ENCODE measurements at places on chromosomes 1 and 21.

DNA sequence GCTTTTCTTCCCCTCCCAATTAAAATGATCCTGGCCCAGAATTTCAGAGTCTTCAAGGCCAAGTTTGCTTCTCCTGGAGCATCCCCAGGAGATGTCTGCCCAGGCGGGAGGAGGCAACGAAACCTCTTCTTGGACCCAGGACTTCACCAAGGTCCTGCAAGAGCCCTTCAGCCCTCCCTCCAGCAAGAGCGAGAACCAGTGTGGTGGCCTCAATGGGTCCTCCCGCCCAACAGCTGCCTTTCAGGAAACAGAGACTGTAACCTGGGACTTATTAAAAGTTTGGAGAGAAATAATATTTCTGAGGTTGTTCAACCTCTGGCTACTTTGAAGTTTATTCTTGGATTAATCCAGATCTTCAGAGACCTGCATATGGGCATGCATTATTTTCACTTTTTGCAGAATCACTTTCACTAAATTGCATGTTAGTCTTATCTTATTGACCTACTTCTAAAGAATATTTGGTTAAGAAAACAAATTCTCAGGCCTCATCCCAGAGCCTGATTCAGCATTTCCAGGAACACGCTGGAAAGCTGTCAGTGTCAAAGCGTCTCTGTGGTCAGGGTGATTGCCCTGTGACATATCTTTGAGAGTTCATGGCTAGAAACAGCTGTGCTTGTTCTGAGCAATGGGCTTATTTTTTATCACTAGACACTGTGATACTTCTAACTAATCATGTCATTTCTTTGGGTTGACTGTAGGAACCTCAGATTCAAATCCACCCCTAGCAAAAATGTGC is 66.0 kb upstream of the CLDN14 start:
- DNase-seq = no peak

GRCh38 chr1:153553830-153554541 is 4.9 kb upstream of the S100A3 start:
- DNase-seq = no peak

DNA sequence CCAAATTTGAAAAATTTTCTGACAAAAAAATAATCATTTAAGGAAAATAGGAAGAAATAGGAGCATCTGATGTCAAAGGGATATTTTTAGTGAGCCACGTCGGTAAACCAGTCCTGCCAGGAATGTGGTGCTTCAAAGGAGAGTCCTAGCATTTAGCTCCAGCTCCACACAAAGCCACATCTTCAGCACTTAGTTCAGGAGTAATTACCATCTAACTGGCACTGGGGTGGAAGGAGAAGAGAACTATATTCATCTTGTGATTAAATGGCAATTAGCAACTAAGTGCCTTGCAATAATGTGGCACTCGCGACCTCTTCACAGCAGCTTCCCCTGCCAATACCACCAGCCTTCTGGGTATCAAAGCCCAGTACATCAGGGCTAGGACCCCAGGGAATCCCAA is 409.1 kb downstream of the SETD4 start:
- DNase-seq = no peak

DNA sequence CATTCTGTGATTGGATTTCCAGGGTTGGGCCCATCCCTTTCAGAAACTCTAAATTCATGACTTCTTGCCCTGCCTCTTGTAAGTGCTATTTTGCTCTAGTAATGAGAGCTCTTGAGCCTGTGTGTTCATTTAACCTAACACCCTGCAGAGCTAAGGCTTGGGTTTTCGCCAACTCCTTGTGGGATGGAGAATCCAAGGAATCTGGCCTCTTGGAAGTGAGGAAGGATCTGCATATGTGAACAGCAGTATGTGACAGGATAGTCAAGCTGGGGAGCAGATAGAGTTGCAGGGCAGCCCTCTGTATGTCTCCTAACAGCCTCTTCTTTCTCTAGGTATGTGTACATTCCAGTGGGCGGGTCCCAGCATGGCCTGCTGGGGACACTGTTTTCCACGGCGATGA is 258.9 kb downstream of the HHAT start:
- DNase-seq = no peak

- no peak for DNase-seq
Measured at GRCh38 chr1:200150721-200151120, 123.2 kb downstream of the NR5A2 start.

DNA sequence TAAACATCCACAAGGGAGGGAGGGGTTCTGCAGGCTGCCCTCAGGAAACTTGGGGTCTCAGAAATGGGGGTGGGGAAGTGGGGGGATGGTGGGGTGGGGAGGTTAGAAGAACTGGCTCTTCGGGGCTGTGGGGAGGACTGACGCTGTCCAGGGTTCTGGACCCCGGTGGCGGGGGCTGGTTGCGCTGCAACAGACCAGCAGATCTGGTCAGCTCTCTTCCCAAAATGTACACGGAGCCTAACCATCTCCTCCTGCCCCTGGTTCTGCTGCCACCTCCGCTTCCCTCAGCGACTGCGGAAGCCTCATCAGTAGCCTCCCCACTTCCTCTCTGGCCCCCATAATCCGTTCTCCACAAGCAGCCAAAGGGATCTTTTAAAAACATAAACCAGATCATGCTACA is 29.3 kb upstream of the C1QA start:
- DNase-seq = no peak

DNA sequence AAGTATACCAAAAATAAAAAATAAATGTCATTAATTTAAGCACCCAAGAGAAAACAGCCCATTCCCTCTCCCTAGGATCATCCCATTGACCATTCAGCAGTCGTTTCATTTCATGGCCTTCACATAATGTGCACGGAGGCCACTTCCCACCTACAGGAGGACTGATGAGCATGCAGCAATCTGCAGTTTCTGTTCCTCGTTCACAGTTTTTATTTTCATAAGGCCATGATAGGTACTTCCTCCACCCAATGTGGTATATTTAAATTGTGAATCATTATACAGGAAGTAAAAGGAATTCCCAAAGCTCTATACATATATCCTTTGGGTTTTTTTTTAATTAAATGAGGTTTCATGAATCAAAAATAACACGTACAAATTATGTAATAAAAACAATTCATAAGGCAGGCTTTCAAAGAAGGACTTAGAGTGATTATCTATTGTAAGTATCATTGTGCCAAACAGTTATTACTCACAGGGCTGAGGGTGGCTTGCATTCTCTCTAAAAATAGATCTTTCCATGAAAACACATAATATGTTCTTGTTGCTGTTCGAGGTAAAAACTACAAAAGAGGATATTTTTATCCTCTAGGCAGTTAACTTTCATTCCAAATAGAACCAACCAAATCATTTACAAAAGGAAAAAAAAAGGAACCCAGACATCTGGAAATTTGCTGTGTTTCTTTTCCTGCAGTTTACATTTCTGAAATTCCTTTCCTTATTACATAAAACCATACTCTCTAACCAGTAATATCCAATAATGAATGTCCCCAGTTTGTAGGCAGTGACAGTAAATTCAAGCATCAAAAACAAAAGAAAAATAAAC is 27.5 kb upstream of the SLC44A3 start:
- DNase-seq = no peak

DNA sequence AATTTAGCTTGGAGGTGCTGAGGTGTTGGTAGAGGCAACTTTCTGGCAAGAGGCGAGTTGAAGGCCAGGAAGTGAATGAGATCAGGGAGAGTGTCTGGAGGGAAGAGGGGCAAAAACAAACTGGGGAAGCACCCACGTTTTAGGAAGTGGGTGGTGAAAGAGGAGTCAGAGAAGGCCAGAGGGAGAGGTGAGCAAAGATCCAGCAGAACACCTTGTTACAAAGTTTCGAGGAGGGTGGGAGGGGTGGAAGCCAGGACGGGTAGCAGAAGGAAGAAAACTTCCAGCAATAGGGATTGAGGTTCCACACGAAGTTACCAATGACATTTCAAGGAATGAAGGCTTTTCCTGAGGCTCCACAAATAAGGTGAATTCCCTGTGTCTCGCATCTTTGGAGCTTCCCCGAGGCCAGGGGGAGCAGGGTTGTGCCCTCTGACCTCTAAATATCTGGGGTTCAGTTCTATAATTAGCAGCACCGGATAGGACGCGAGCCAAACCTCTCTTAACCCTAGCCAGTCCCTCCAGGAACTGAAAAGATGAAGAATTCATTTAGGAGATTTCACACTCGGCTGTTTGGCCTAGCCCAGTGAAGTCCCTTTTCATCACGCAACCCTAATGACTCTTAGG is 578 bp upstream of the SESN2 start:
- no peak for DNase-seq

DNA sequence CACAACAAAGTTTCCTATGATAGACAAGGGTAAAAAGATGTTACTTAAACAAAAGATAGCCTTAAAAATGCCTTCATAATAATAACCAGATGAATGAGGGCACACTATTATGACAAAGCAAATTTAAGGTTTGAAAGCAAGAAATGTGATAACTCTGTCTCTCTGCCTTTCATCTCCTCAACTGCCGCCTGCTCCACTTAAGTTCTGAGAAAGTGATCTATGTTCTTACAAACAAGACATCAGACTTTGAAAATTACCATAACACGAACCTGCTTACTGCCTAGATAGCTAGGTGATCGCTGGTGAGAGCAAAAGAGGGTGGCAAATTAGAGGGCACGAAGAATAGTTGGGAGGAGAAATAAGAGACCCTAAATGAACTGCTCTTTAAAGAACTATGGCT is 13.2 kb downstream of the C21orf91 start:
- DNase-seq = no peak

- no peak for DNase-seq
Measured at GRCh38 chr1:217091561-217091960, 368.3 kb upstream of the ESRRG start.
